ENCODE measurements at places on chromosomes 12 and 14. TPM values are rescaled to one million over a fixed set of nuclear protein-coding genes. Genes with fewer than 3 reads are reported as not detected.

RNASE2 gene
- not detected for total RNA-seq

TMEM116 gene
- 9.2 TPM for total RNA-seq

MDGA2 gene
- under 0.01 TPM for total RNA-seq

CYP27B1 gene
- total RNA-seq: 0.14 TPM

CELA1 gene
- not detected for total RNA-seq
